NCI-H446 treated with DMSO at 0.1 percent for 48 hours (cell line): ENCODE measurements at places on chromosomes 16 and 17.

DNA sequence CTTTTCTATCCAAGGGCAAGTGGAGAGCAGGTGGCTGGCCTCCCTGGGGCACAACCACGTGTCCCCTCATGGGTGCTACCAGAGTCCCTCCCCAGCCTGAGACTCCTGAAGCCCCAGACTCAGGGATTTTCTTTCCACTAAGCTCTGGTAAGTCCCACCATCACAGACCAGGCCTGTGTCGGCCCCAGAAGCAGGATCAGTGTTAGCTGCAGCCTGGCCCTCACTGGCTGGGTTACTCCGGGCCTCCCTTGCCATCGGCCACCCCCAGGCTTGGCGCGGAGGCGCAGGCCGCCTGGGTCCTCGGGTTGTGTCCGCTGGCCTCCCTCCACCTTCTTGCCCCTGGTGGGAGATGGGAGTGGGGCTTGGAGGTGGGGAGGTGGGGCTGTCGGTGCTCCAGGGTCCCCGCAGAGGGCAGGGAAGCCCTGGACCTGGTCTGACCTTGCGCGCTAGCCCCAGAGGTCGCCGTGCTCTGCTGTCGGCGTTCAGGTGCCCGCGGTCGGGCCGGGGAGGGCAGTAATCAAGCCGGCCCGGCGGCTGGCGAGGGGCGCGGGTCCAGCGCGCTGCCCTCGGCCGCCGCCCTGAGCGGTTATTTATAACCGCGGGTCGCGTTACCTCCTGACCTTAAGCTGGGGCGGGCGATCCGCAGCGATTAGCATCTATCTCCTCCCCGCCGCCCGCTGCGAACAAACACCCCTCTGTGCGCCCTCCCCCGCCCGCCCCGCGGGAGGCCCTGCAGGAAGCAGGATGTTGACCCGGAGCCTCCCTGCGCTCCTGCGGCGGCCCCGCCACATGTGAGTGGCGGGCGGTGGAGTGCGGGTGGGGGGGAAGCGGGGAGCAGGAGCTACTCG is 78.1 kb upstream of the TOB1 start:
- no peak for DNase-seq

DNA sequence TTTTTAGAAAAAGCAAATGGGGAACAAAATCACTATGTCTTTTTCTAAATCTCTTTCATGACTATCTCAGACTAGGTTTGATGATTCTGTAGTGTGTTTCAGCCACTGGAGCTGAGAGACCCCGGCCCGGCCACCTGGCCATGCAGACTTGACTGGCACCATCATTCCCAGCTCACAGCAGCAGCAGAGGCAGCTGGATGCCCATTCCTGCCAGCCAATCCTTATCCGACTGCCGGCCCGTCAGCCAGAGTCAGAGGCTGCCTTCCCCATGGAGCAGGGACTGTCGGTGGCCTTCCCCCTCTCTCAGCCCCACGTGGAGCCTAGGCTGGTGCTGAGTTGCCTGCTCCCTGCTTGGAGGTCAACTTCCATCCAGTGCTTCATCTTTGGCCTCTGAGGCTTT is 56.0 kb upstream of the WSB1 start:
- no peak for DNase-seq

DNA sequence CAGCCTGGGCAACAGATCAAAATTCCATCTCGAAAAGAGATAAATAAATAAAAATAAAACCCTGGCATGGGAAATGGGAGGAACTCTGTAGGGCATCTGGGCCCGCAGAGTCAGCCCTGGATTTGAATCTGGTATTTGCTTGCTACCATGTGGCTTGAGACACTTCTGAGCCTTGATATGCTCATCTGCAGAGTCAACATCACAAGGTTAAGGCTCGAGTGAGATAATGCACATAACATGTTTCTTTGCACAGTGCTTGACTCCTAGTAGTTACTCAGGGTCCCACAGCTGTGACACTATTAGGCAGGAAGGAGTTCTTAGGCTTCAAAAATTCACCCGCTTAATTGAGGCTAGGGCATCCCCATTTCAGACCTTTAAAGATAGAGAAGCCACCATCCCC is 21.3 kb downstream of the CDK5RAP3 start:
- no peak for DNase-seq

DNA sequence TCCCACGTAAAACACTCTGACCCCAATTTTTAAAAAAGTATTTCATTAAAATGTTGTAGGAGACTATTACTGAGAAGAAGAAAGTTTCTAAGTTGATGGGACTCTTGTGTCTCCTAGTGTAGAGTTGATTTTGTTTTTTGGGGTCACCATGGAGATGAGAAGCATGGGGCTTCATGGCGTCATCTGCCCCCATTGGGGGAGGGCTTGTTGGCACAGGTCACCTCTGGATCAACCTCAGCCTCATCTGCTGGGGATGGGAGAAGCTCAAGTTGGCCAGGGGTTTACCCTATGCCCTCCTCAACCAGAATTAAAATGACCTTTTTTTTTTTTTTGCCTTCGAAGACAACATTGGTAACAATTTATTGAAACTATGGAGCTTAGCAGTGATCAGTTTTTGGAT is 28.3 kb downstream of the MSI2 start:
- DNase-seq, result no peak

DNA sequence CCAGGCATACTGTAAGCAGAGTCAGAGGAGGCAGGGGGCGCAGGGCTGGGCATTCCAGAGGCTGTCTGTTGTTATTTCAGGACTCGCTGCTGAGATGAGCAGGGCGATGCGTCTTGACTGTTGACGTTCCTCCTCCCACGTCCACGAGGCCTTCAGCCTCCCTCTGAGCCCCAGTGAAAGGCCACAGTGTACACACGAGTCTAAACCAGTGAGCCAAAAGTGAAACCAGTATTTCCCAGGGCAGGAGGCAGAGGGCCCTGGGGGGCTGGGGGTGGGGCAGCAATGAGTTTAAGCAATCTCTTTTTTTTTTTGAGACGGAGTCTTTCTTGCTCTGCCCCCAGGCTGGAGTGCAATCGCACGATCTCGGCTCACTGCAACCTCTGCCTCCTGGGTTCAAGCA is 21.5 kb downstream of the SMTNL2 start:
- no peak for DNase-seq

DNA sequence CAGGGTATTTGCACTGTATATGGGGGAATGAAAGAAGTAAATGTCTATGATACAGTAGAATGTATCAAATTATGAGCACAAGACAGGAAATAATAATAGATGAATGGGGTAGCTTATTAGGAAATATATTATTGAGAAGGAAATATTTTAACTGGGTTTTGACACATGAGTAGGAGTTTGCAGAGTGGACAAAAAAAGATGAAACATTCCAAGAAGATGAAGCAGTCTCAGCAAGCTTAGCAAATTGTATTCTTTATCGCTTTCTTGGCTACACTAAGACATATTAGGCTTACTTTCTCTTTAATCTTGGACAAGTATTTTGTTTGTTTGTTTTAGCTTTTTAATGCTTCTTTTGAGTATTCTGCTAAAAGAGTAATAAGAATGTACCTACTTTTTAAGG is 1.3 kb upstream of the KRTAP4-9 start:
- DNase-seq, result no peak
